Stimulated activated CD4-positive, alpha-beta T cell treated with anti-CD3 and anti-CD28 coated beads, Interleukin-4, amount 100 ng/mL, for 24 hours (primary cell): ENCODE measurements at places on chromosomes 16 and 17.

DNA sequence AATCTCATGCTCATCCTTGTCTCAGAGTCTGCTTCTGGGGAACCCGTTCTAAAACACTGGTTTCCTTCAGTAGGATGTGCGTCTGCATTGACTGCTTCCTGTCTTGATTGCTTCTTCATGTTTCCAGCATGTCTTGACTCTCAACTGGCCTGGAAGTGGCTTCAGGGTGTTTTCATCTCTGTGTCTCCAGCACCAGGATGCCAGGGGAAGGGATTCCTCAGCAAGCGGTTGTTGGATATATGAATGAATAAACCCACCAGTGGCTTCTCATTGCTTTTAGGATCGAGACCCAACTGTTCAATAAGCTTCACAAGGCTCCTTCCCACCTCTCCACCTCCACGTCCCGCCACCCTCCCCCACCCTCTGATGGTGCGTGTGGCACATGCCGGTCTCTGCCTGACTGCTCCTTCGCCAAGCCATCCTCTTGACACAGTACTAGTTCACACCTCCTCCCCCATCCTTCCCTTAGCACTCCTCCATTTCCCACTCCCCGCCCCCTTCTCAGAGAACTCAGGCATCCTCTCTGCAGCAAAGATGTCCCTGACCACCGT is 14.1 kb upstream of the TNS4 start:
- DNase-seq, result peak; percentile 39

DNA sequence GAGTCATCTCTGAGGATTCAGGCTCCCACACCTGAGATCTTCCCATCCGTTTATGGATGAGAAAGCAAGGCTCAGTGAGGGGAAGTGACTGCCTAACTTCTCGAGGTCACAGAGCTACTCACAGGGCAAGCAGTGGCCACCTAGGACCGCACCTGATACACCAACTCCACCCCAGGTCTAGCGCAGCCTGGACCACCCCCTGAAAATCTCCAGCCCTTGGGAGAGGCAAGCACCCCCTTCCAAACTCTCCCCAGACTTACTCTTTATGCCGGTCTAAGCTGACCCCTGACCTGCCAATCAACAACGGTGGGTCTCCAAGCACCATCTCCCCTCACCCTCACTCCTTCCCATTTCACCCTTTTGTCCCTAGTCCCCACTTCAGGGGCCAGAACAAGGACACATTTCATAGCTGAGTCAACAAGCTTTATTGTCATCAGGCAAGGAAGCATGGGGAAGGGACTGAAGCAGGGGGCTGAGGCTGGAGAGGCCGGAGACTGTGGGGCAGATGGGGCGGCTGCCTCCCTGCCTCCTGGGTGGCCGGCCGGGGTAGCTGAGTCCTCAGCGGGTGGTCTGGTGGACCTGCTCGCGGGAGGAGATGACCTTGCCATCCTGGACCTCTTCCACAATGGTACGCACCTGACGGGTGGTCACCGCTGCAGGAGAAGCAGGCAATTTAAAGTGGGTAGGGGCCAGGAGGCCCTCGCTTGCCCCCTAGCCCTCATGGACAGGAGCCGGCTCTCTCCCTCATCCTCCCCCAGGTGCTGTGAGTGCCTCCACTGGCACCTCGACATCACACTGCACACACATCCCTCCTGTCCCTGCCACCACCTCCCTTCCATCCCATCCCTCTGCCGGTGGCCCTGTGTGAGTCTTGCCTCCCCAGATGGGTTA is 5.1 kb downstream of the KRT17 start:
- no peak for DNase-seq

GRCh38 chr17:2263183-2264066 is 40.2 kb downstream of the SMG6 start:
- DNase-seq, result no peak

GRCh38 chr17:65926599-65926998 is 265.3 kb downstream of the CEP112 start:
- no peak for DNase-seq

- no peak for DNase-seq
Observed at GRCh38 chr17:41520821-41521521, 2.3 kb upstream of the KRT15 start.

DNA sequence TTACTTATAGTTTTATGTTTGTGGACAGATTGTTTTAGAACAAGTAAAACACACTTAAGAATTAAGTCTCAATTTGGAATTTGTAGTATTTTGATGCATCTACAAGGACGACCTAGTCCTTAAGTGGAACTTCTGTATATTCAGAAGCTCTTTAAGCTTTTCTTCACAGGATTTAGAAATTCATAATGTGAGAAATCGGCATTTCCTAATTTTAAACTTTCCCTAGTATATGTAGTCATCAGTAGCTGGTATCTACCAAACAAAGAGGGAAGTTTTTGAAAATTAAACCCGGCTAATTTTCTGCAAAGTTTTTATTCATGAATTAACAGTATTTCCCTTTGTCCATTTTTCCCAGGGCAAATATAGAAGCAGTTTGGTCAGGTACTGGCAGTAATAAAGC is 203.6 kb downstream of the CDRT15L2 start:
- no peak for DNase-seq

GRCh38 chr16:82071421-82071820 is 36.4 kb downstream of the HSD17B2 start:
- DNase-seq, result no peak

GRCh38 chr17:27430882-27431491 is 25.3 kb upstream of the KSR1 start:
- DNase-seq, result no peak

GRCh38 chr16:28107232-28107631 is 43.7 kb upstream of the GSG1L start:
- no peak for DNase-seq

DNA sequence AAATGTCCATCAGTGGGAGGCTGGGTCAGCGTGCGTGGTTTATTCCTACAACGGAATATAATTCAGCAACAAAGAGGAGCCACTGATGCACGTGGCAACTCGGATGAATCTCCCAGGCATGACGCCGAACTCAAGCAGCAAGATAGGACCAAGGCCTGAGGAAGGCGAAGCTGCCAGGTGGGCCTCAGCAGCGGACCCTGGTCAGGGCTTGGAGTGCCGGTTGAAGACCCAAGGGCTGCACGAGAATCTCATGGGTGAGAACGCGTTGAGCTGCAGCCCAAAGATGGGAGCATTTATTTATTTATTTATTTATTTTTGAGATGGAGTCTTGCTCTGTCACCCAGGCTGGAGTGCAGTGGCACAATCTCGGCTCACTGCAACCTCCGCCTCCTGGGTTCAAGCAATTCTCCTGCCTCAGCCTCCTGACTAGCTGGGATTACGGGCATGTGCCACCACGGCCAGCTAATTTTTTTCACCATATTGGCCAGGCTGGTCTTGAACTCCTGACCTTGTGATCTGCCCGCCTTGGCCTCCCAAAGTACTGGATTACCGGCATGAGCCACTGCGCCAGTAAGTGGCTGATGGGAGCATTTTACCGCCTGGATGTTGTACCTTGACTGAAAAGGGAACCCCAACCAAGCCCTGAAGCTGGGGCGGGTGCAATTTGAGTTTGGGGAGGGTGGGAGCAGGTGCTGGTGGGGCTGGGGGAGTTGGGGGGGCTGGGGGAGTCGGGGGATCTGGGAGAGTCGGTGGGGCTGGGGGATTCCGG is 18.1 kb upstream of the BAHCC1 start:
- no peak for DNase-seq

DNA sequence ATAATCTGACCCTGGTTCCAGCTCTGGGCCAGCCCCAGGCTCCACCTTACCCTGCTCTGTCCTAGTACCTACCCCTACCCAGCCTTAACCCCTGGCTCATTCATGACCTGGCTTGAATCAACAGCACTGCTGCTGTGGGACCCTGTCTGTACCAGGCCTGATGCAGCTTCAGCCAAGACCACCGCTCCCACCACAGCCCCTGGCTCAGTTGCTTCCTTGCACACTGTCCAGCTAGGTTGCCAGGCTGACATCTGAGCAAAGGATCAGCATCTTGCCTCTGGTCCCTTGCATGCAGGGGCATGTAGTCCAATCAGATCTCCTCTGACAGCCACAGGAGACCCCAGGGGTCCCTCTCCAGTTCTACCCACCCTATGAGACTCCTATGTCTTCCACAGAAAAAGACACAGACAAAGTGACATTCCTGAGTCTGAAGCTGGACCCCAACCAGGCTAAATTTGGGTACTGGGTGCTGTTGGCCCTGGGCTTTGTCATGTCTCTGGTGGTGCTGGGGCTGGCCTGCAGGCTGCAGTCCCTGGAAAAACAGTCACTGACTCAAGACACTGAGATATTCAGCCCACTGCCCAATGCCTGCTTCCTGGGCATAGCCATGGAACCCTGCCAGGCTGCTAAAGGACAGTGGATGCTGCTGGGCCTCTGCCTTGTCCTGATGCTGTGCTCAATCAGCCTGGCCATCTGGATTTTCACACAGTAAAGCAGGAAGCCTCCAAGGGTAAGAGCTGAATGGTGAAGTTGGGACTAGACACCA is 3.9 kb upstream of the KCNH6 start:
- DNase-seq, result no peak

GRCh38 chr17:38597375-38597774 is 8.4 kb downstream of the SRCIN1 start:
- no peak for DNase-seq

GRCh38 chr16:10667239-10667638 is 27.5 kb downstream of the TEKT5 start:
- no peak for DNase-seq

GRCh38 chr17:55238931-55239297 is 25.8 kb upstream of the HLF start:
- no peak for DNase-seq

- no peak for DNase-seq
Observed at GRCh38 chr16:15974057-15974456, 24.6 kb downstream of the ABCC1 start.

- peak; percentile 36 for DNase-seq
Observed at GRCh38 chr16:79283578-79283977, 317.0 kb downstream of the MAF start.

- no peak for DNase-seq
Observed at GRCh38 chr17:3026856-3027751, 36.3 kb downstream of the OR1D5 start.

DNA sequence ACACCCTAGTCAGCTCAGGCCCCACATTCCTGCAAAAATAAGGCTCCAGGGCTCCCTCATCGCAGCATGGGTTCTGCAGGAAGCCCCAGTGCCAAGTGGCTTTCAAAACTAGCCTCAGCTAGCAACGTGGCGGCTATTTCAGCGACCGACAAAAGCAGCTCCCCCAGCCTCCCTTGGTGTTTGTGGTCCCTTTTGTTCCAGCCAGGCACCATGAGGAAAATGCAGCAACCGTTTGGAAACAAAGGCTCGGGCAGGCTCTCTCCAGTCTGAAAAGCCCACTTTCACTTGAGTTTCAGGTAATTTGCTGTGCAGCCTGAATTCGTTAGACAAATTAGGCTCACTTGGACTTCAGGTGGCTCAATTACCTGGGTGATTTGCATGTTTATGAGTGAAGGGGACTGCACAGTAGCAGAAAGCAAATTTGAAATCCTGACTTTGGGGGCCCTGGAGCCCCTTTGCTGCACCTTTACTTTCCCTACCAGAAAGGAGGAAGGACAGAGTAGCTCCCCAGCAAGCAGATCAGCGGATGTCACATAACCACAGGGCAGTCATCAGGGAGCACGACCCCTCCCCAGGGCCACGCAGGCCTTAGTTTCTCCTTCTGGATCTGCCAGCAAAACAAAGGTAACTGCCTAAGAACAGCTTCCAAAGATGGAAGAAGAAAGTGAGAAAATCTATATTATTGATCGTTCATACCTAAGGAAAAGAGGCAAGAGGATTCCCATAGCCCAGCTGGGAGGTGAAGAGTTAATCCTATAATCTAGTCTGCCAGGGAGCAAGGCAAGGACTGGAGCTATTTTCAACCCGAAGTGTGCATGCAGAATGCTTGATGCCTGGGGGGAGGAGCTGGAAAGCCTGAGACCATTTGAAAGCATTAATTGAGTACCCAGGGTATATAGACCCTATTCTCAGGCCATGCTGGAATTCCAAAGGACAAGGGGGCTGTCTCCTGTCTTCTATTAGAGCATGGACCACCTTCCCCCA is 143.1 kb upstream of the SDK2 start:
- no peak for DNase-seq

- DNase-seq, result no peak
Observed at GRCh38 chr16:87690911-87691685, 74.7 kb downstream of the KLHDC4 start.

GRCh38 chr16:57225978-57226377 is 19.1 kb upstream of the ARL2BP start:
- DNase-seq, result no peak

DNA sequence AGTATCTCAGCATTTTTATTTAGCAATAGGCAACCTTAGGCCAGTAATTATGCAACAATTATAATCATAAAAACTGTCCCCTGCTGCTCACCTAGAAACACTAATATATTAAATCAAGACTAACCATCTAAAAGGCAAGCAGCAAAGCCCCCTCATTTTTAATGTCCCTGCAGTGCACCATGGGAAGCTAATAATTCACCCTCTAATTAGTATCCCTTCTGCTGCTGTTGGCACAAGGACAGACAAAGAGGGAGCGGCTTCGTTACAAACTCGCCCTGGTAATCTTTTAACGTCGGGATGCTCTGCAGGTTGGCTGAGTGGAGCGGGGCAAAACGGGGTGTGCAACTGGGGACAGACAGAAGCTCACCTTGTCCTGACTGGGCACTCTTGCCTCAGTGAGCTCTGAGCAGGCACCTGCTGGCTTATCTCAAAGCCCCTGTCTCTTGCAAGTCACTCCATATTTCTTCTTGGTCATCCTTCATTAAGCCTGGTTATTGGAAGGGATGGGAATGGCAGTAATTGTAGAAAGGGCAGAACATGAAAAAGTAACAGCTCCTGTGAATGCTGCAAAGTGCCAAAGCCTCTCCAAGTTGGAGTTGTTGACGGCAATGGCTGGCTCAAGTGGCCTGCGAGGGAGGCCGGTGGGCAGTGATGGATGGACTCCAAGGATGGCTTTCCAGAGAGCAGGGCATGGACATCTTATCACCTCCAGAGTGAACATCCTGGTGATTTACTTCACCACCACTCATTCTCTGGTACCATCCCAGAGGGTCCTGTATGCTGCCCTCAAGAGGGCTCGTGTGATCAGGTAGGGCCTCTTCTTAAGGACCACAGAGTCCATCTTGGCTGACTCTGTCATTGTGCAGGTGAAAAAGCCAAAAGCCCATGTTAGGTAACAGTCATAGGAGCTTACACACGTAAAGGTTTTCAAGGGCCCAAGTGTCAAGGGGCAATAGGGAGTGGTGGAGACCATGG is 219.6 kb upstream of the N4BP1 start:
- DNase-seq, result no peak

- no peak for DNase-seq
Observed at GRCh38 chr16:7330709-7331108, 1.9 kb upstream of the RBFOX1 start.

GRCh38 chr16:3974751-3975150 is 94.2 kb upstream of the CREBBP start:
- no peak for DNase-seq
